ENCODE measurements at places on chromosomes 4 and X.
A peak's percentile ranks its signal among the peaks of the same experiment; 100 is the strongest.

GRCh38 chr4:165556383-165556782 is 177.6 kb downstream of the CPE start:
- no peak for DNase-seq

DNA sequence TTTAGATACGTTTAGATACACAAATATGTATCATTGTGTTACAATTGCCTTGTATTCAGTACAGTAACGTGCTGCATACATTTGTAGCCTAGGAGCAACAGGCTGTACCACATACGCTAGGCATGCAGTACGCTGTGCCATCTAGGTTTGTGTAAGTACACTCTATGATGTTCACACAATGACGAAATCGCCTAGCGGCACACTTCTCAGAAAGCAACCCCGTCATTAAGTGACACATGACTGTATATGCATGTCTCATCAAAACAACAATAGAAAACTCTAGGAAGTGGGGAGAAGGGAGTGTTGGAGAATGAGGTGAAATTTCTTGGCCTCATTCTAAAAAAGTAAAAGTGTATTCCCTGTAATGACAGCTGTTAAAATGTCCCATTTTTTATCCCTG is 32.7 kb downstream of the CCDC149 start:
- DNase-seq = no peak

DNA sequence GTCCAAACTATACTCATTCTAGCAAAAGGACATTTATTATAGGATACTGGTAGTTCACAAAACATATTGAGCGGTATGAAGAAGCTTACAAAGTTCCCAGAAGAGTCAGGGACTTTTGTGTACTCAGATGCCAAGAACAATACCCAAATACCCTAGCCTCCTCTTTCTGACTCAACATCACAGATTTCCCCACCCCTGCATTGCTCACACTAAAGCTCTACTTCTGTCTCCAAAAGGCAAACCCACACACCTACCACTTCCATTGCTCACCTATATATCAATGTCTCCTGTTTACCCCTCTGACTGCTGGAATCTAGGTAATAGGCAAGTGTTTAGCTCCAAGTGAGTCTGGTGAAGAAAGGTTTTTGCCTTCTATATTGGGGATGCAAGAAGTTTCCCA is 100.7 kb upstream of the HCCS start:
- DNase-seq = no peak

DNA sequence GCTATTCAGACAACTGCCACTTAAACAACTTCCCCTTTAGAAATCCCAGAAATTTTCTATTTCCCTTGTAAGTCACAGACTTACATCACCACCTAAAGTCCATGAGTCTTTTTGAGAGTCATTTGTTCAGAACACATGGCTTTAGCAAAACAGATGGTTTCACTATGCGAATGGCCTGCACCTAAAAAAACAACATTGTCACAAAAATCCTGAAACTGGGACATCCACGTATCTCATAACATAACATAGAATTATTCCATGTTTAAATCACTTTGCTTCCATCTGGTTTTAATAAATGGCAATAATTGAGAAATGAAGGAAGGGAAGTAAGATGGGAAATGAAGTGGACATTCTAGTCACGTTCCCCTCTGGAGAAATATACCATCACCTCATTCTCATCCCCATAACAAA is 155.3 kb upstream of the EDNRA start:
- no peak for DNase-seq

- no peak for DNase-seq
Measured at GRCh38 chrX:47191806-47192401, 1.7 kb upstream of the UBA1 start.

DNA sequence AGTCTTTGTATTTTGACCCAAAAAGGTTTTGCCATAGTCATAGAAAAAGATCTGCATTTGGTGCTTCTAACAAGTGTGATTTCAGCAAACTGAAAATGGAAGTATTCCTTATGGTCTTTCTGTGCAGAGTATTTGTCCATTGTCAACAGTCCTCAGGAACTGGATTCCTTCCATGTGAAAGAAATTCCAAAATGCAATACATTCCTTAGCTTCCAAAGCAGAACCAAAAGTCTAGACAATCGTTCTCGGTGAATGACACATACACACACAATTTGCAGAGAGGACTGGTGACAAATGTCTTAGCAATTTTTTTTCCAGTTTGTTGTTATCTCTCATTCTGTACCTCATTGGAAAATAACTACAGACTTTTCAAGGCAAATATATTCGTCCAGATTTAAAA is 562.2 kb upstream of the SLIT2 start:
- no peak for DNase-seq

- DNase-seq = peak; percentile 63
Measured at GRCh38 chr4:16227462-16227868, 1.2 kb upstream of the TAPT1 start.

GRCh38 chr4:79848329-79848728 is 224.7 kb downstream of the ANTXR2 start:
- no peak for DNase-seq

DNA sequence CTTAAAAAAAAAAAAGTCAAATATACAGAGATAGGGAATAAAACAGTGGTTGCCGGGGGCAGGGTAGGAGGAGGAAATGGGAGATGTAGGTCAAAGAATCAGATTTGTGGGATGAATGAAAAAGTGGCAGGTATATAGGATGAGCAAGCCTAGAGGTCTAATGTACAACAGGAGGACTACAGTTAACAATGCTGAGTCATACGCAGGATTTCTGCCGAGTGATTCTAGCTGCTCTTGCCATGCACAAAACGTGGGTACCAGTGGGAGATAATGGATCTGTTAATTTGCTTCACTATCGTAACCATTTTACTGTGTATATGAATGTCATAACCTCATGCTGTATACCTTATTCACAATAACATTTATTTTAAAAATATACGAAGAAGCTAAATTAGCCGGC is 10.7 kb upstream of the MTNR1A start:
- DNase-seq = no peak

- DNase-seq = no peak
Measured at GRCh38 chr4:107818301-107818910, 6.3 kb upstream of the SGMS2 start.

DNA sequence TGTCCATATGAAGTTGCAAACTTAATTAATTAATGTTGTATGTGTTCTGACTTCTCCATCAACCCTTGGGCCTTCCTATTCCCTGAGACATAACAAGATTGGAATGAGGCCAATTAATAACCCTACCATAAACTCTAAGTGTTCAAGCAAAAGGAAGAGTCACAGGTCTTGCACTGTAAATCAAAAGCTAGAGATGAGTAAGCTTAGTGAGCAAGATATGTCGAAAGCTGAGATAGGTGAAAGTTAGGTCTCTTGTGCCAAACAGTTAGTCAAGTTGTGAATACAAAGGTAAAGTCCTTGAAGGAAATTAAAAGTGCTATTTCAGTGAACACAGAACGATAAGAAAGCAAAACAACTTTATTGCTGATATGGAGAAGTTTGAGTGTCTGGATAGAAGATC is 58.2 kb upstream of the GPRIN3 start:
- DNase-seq = no peak

DNA sequence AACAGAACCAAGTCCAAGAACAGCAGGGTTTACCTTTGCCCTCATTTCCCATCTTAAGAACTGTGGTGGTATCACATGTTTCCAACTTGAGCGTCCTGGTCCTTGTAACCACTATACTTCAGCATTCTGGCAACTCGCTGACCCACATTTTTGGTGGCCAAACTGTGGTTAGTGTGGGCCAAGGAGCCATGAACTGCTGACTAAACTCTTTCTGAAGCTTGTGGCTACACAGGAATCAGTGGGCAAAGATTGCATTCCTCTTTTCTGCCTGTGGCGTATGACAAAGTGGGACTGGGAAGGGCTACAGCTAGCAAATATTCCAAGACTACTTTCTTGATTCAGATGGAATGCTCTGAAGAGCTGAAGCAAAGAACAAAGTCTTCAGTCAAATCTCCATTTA is 106.3 kb upstream of the MID1 start:
- DNase-seq = peak; percentile 72

GRCh38 chrX:38268011-38268410 is 47.3 kb upstream of the SRPX start:
- DNase-seq = no peak

DNA sequence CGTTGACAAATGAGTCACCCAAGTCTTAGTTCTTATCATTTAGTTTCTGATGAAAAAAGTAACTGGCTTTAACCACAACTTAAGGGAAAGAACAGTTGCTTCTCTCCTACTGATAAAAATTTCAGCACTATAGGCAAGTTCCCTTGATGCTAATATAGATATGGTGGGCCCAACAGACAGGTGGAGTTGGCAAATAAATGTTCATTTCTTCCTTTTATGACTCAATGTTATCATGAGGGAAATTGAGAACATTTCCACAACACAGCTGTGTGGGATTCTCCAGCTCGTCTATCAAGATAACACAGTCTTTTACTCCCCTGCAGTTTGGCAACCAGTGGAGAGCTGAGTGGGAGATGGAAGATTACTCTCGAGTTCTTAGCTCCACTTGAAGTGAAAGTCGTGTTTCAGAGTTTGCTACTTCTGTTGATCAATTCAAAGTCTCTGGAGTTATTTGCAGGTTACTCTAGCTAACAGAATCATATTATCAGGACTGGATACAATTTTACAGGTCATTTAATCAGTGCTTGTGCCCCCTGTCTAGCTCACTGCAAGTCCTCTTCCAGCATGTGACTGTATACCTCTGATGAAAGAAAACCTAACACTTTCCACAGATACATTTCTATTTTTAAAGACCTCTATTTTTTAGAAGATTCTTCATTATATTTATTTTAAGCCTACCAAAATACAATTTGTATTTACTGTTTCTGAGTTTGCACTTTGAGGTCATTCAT is 270.6 kb upstream of the GK2 start:
- DNase-seq = no peak

- DNase-seq = no peak
Measured at GRCh38 chrX:37818031-37818430, 29.3 kb downstream of the DYNLT3 start.

All from femur (tissue), 1 donor.